Fibroblast of skin of right biceps (primary cell): ENCODE measurements at places on chromosomes 3 and 15.

- DNase-seq, result no peak
These were observed 28.9 kb downstream of the CSTA start for GRCh38 chr3:122353893-122354401.

DNA sequence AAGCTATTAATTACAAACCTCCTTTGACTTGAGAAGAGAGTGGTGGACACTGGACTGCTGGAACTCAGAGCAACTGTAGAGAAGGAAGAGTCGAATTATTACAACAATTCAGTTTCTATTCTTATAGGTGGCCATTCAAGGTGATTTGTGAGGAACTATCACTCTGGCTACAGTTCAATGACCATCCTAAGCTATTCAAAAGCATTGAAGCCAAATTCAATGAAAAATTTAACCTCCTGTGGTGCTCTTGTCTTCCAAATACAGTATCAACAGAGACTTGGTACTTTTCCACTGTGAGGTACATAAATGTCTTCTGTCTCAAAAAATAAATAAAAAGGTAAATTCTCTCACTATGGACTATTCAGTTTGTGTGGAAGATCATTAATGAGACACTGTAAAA, 513.3 kb upstream of the SEMA6D start:
- DNase-seq, result no peak

DNA sequence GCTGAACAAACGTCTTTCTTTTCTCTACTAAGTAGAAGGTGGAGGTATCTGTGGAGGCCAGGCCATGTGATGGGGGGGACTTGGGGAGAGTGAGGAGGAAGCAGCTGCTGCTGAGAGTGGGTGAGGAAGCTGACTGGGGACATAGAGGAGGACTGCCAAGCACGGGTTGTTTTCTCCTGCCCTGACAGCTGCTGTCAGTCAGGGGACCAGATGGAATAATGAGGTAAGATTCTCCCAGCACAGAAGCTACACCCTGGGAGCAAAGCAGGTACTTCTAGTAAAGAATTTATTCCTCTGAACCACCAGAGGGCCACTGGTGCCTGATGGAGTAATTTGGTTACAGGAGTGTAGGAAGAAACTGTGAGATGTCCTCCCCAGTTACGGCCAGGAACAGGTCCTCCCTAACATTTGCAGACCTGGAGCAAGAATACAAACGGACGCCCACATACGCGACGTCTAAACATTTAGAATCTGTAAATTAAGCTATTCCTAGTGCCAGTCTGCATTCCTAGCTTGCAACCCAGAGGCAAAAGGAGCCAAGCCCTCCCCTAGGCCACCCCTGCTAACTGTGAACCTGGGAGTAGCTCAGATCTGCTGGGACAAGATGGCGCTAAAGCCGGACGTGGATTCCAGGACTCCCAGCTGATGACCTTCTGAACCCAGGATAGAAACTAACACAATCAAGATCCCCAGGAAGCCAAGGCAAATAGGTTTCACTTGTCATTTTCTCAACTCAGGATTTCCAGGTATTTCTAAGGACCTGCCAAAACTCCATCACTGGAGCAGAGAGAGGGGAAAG, 14.8 kb downstream of the CRYGS start:
- DNase-seq, result no peak

- DNase-seq, result no peak
These were observed 5.9 kb upstream of the ABHD10 start for GRCh38 chr3:111972891-111973290.

DNA sequence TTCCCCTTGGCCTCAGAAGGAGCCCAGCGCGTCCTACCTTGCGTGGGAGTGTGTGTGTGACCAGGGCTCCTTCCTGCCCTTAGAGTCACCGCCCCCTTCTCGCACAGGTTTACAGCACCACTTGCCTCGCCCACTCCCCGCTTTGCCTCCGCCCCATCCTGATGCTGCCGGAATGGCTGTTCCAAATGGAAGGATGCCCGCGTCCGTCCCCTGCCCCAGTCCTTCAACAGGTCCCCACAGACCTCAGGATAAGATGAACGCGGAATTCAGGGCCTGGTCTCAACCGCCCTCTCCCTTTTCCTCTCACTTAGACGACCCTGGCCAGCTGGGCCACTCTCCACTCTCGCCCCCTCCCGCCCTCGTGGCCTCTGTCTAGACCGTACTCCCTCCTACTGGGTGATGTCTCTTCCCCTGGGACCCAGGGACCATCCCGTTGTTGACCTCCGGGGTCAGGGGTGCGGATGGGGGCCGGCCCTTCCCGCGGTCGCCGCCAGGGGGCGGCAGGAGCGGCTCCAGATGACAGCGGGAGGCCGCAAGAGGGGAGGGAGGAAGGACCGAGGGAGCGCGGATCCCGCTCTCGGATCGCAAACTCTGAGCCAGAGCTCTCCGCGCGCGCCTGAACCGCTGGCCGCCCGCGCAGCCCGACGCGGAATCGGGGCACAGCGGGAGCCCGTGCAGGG, at the start of gene THSD4:
Gene THSD4 (plus strand): TSS at position 585 of the 680 bp plus-strand sequence.
- peak; percentile 82 for DNase-seq

DNA sequence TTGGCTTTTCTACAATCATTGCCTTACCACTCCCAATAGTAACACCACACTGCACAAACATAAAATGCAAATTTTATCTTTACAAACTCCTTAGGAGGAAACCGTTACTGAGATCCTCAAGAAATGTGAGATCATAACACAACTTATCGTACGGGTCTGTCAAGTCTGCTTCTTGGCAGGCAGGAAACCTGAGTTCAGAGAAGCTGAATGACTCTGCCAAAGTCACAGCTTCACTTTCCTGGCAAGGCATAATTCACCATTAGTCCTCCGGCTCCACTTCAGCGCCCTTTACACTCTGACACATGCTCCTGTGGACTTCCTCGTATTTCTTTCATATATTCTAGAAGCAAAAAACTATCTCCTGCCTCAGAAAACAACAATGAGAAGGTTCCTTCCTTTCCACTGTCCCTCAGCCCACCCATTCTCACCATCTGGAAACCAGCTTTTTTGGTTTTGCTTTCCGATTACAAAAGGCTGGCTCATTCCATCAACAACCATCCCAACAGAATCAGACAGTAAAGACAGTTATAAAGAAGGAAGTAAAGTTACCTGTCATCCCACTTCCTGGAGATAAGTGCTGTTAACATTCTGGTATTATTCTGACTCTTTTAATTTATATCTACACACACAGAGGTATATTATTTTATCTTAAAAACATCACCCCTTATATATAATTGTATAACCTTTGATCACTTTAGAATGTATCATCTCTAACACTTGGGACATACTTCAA, 223.4 kb downstream of the STT3B start:
- no peak for DNase-seq

- DNase-seq, result no peak
These were observed 10.1 kb downstream of the TMC3 start for GRCh38 chr15:81363718-81364500.

- DNase-seq, result no peak
These were observed 41.9 kb upstream of the PEX5L start for GRCh38 chr3:180078592-180078991.

DNA sequence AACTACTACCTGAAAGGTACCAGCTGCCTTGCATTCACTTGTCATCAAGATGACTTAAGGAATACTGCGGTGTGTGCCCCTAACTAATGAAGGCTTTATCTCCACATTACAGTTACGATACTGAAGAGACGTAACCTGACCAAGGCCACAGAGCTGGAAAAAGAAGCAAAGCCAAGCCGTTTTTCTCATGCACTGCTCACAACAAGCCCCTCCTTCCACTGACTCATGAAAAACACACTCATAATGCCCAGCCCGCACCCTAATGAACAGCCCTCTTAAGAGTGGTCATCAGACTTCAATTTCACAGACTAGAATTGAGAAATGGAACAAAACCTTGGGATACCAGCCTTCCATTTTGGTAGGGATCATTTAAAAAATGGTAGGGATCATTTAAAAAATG, 11.6 kb downstream of the PSMD6 start:
- DNase-seq, result peak; percentile 28

GRCh38 chr15:70435872-70436271, 327.5 kb downstream of the UACA start:
- DNase-seq, result no peak

- DNase-seq, result no peak
These were observed 109.5 kb upstream of the ABHD17C start for GRCh38 chr15:80585544-80586018.

GRCh38 chr15:51576911-51577500, 45.6 kb downstream of the DMXL2 start:
- peak; percentile 22 for DNase-seq

DNA sequence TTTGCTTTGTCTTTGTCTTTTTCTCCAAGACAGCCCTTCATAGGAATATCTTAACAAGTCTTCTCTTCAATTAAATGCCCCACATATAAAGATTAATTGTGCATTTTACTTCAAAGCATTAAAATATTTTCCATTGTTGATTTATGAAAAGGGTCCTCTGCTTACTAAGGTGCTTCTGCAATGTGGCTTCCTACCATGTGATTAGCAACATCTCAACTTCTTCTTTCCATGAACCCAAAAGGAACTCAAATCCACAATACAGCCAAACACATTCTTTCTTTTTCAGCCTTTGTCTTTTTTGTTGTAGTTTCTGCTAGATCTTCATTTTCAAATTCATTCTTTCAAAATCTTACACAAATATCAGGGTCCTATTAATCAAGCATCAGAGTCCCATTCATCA, 309.2 kb downstream of the NSUN3 start:
- no peak for DNase-seq

GRCh38 chr3:54575618-54575960, 352.3 kb downstream of the LRTM1 start:
- no peak for DNase-seq

DNA sequence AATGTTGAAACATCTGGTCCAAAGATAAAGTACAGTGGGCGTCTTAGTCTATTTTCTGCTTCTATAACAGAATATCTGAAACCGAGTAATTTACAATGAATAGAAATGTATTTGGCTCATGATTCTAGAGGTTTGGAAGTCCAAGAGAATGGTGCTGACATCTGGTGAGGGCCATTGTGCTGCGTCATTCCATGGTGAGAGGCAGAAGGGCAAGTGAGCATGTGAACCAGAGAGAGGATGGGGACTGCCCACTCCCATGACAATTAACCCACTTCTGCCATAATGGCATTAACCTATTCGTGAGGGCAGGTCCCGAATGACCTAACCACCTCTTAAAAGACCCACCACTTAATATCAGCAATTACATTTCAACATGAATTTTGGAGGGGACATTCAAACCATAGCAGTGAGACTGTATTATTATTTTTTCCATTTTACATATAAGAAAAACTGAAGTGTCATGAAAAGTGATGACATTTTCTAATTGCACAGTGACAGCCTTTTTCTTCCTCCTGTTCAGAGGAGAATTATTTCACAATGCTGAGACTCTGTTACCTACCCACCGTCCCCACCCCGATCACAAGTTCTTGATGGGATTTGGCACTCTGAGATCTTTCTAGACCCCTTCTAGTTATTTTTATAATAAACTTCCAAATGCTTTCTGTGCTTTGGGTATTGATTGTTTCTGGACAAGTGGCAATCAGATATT, 238.8 kb downstream of the RPLP1 start:
- DNase-seq, result no peak

GRCh38 chr3:126969586-126969985, 13.3 kb upstream of the PLXNA1 start:
- DNase-seq, result peak; percentile 26

GRCh38 chr15:58282060-58282708, 144.0 kb downstream of the AQP9 start:
- DNase-seq, result no peak

DNA sequence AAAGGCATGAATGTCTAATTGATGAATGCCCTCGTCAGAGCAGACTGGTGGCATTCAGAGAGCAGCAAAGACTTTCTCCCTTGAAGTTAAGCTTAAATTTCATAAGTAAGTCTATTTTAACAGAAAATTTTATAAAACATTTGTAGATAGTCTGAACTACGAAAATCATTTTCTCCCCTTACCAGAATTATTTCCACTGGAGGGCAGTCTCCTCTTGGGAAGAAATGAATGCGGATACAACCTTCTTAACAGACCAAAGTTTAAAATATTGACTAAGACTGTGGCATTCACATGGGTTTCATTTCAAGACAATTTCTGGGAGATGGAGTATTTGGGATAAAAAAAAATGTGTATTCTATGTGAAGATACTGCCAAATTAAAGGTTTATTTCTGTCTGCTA, 669.0 kb downstream of the FHIT start:
- DNase-seq, result peak; percentile 48

DNA sequence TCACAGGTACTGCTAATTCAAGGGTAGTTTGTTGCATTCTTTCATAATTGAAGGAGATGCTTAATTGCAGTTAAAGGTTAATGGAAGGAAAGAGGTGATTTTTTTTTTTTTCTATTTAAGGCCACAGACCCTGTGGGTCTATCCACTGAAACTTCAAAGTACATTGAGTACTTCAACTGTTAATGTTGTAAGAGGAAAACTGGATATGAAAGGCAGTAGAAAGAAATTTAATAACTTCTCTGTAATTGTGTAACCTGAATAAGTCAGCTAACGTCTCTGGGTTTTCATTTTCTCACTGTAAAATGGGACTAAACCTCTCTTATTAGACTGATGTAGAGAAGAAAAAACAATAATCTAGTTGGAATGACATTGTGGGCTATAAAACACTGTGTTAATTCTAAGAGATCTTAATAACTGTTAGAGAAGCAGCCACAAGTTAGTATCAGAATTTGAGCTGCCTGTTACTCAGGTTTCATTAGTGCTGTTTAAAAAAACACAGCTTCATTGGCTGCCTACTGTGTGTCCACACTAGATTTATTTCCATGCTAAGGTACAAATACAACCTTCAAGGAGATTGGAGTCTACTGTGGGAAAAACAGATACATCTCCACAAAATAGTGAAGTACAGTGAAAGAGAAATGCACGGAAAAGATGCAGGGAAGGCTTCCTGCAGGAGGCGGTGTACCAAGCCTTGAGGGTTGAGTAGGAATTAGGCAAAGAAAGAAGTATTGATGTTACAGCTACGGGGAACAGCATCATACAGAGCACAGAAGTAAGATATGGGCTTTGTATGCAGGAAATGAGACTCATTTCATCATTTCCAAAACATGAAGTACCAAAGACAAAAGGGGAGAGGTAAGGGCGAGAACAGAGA, 483.6 kb downstream of the TAFA4 start:
- no peak for DNase-seq

DNA sequence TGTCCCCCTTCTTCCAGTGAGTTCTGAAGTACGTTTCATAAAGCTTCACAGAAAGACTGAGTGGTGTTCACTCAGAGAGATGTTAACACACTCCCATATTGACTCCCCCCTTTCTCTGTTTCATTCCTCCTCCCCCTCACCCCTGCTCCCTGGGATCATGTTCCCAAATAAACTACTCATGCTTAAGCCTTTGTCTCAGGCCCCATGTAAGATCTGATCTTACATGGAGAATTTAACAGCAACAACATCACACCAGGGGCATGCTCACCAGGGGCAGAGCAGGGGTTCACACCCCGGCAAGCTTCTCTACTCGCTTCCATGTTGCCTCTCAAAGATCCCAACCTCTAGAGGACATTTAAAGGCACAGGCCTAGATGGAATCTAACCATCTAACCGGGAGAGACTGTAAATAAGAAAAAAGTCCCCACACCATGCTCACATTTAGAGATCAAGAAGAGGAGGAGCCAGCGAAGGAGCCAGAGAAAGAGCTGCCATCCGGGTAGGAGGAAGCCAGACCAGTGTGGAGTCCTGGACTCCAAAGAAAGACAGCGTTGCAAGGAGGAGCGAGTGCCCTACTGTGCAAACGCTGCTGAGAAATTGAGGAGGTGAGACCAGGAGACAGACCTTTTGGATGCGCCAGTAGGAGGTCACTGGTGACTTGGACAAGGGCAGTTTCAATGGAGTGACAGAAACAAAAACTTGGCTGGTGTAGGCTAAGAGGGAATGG, 21.4 kb upstream of the SRP14 start:
- no peak for DNase-seq

- DNase-seq, result no peak
These were observed 32.7 kb downstream of the CEMIP start for GRCh38 chr15:80811781-80812315.

- no peak for DNase-seq
These were observed 8.6 kb upstream of the IGDCC3 start for GRCh38 chr15:65386376-65386775.
